Common myeloid progenitor, CD34-positive (primary cell): ENCODE measurements at places on chromosomes 11 and 22.

- no peak within 1 kb of the TSS for H3K27ac ChIP-seq
- peaks cover 29% of the 10 kb centered on the region for H3K27me3 ChIP-seq
- H3K4me1 ChIP-seq: no peaks in the 10 kb centered on the region
Measured at GRCh38 chr11:7672960-7673723, at the start of gene CYB5R2. Gene CYB5R2 (minus strand): TSS chr11:7673500. CDS start chr11:7672825, 675 bp downstream.

GRCh38 chr11:63262547-63262946 lies 19.1 kb upstream of the SLC22A25 start:
- H3K27me3 ChIP-seq: no peaks in the 10 kb centered on the region
- H3K4me3 ChIP-seq: no peak overlapping the region
- no peaks in the 10 kb centered on the region for H3K4me1 ChIP-seq
- H3K27ac ChIP-seq: no peak overlapping the region
- H3K36me3 ChIP-seq: no peaks in the 10 kb centered on the region

GRCh38 chr11:109733245-109733644 lies 311.3 kb downstream of the C11orf87 start:
- no peak overlapping the region for H3K4me3 ChIP-seq
- H3K4me1 ChIP-seq: no peaks in the 10 kb centered on the region
- no peaks in the 10 kb centered on the region for H3K27me3 ChIP-seq
- H3K27ac ChIP-seq: no peak overlapping the region

DNA sequence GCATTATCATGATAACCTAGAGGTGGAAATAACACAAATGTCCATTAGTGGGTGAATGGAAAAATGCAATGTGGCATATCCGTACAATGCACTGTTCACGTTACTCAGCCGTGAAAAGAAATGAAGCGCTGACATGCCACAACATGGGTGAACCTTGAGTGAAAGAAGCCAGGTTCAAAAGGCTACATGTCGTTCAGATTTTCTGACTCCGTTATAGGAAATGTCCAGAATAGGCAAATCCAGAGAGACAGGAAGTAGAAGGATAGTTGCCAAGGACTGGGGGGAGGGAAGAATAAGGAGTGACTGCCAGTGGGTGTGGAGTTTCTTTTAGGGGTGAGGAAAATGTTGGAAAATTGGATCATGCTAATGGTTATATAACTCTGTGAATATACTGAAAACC lies 133.8 kb downstream of the ATXN10 start:
- H3K27me3 ChIP-seq: no peaks in the 10 kb centered on the region
- H3K4me1 ChIP-seq: no peaks in the 10 kb centered on the region
- no peak overlapping the region for H3K27ac ChIP-seq
- no peak overlapping the region for H3K4me3 ChIP-seq

DNA sequence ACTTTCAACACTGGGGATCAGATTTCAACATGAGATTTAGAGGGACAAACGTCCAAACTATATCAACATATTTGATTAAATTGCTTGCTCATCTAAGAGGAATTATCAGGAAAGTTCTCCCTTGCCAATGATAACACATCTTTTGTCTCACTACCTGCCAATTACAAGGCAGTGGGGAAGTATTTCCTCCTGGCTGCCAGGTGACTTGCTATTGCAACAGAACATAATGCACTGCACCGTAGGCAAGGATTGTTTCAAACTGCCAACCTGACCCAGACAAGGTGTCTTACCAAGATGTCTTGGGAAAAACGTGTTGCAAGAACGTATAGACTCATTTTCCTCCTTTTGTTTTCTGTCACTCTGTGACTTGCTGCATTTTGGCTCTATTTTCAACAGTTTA lies 711.6 kb downstream of the METTL15 start:
- no peak overlapping the region for H3K27ac ChIP-seq
- no peaks in the 10 kb centered on the region for H3K27me3 ChIP-seq
- DNase-seq: no peak

GRCh38 chr11:74754507-74755252 lies 6.0 kb downstream of the RNF169 start:
- H3K4me3 ChIP-seq: no peak overlapping the region
- no peaks in the 10 kb centered on the region for H3K27me3 ChIP-seq

- peak; percentile 75 for DNase-seq
- peaks cover 14% of the 10 kb centered on the region for H3K27me3 ChIP-seq
- H3K4me3 ChIP-seq: no peak overlapping the region
- H3K36me3 ChIP-seq: no peaks in the 10 kb centered on the region
- H3K27ac ChIP-seq: no peak overlapping the region
- H3K4me1 ChIP-seq: no peaks in the 10 kb centered on the region
Measured at GRCh38 chr22:39545386-39546365, 13.1 kb upstream of the RPS19BP1 start.

DNA sequence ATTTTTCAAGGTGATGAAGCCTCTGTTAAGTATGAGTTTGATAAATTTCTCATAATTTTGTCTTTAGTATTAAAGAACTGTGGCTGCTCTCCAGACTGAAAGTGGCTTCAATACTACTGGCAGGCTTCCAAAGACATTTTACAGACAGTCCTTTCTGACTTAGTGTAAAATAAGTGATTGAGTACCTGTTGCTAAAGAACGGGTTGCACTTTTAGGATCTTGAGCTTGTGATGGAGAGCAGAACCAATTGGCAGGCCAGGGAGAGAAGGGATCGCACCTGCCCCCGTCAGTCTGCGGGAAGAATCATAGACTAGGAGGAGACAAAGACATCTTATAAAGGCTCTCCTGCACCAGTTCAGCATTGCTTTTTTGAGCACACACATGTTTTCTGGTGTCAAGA lies 4.4 kb downstream of the NCAM1 start:
- no peak for DNase-seq
- peaks cover 7% of the 10 kb centered on the region for H3K27me3 ChIP-seq
- H3K27ac ChIP-seq: no peak overlapping the region
- no peaks in the 10 kb centered on the region for H3K36me3 ChIP-seq
- H3K4me3 ChIP-seq: no peak overlapping the region

DNA sequence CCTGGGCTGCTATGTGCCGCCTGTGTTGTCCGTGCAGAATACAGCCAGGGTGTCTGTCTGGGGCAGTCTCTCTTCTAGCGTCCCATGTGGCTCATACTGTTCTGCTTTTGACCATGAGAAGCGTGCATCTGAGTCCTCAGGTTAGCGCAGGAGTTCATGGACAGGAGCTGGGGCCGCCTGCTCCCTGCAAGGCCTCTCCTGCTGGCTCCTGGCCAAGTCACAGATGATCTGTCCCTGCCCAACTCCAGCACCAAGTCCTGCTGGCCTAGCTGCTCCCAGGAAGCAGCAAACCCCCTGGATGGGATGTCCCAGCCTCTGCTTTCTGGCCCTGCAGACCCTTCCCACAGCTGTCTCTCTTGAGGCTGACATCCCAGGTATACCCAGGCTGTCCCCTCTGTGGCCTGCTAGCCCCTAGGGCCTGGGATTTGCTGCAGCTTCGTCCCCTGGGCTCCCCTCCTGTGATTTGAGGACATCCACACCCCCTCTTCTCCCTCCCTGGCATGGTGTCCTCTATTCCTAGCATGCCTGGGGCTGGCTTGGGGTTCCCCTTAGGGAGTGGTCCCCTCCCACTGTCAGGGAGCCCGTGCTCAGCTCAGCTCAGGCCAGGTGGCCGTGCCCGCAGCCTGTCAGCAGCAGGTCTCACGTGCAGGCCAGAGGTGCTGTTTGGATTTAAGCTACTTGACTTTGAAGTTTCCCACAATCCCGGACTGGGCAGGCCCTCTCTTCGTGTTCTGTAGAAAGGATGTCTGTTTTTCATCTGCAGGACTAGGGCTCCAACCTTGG lies 17.8 kb downstream of the PRR5 start:
- H3K27me3 ChIP-seq: no peaks in the 10 kb centered on the region
- no peaks in the 10 kb centered on the region for H3K4me1 ChIP-seq
- no peak overlapping the region for H3K4me3 ChIP-seq
- no peak overlapping the region for H3K27ac ChIP-seq
- DNase-seq: no peak

DNA sequence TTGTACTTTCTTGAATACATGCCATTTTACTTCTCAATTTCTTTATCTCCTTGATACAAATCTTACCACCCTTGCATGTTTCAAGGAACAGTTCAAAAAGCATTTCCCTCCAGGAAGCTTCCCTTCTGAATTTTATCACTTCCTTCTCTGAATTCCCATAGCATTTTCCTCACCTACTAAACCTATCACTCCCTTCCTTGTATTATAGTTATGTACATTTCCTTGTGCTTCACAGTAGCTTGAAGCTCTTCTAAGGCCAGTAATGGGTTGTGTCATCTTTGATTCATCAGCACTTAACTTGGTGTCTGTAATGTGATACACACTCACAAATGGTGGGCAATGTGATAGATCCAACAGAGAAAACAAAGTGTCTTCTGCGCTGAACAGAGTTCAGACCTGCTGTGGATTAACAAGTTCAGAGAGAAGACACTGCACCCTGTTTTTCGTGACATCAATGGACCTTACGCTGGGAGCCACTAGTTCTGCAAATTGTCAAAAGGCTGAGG lies 127.5 kb downstream of the CCDC81 start:
- no peak overlapping the region for H3K4me3 ChIP-seq
- H3K27me3 ChIP-seq: no peaks in the 10 kb centered on the region
- no peaks in the 10 kb centered on the region for H3K36me3 ChIP-seq
- no peak for DNase-seq

DNA sequence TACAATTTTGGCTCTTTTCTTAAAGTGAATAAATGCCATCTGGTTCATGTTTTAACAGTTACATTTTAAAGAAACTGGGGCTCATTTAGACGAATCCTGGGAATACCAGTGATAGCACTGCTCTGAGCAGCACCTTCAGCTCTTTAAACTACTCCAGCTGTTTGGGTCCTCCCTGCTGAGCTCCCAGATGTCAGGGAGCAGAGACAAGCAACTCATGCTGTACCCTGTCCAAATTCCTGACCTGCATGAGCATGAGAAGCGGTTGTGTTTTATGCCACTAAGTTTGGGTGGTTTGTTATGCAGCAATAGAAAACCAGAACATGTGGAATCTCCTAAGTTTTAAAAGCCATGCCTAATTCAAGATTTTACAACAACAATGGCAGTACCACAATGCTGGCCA lies 90.0 kb downstream of the FDX1 start:
- H3K27ac ChIP-seq: no peak overlapping the region
- H3K4me3 ChIP-seq: no peak overlapping the region
- no peak for DNase-seq
- no peaks in the 10 kb centered on the region for H3K36me3 ChIP-seq
- no peaks in the 10 kb centered on the region for H3K4me1 ChIP-seq
- H3K27me3 ChIP-seq: no peaks in the 10 kb centered on the region

DNA sequence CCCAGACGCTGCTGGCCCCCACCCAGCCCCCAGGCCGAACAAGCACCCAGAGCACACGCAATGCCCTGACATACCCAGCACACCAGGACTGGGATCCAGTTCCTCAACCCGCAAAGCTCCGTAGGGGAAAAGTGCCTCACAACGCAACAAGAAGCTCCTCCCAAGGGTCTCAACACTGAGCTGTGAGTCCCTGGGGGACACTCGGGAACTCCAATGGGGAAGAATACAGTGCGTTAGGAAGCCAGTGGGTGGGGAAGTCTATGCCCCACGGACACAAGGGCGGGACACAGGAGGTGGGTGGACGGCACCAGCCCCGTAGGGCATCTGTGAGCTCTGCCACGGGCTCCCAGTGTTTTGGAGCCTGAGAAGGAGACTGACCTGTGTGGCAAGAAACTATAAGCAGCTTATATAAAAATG lies 1.6 kb downstream of the DEAF1 start:
- no peak overlapping the region for H3K4me3 ChIP-seq
- H3K36me3 ChIP-seq: peaks cover 9% of the 10 kb centered on the region
- H3K27me3 ChIP-seq: no peaks in the 10 kb centered on the region
- peaks cover 64% of the 10 kb centered on the region for H3K4me1 ChIP-seq
- H3K27ac ChIP-seq: peak overlapping the region; percentile 52

- H3K4me3 ChIP-seq: no peak overlapping the region
- H3K27me3 ChIP-seq: peaks cover 44% of the 10 kb centered on the region
- DNase-seq: no peak
- no peak overlapping the region for H3K27ac ChIP-seq
- no peaks in the 10 kb centered on the region for H3K36me3 ChIP-seq
- no peaks in the 10 kb centered on the region for H3K4me1 ChIP-seq
Measured at GRCh38 chr22:48209473-48210197, 1447.2 kb downstream of the TBC1D22A start.
